CD8-positive, alpha-beta memory T cell (primary cell): ENCODE measurements at places on chromosomes 6 and 20.

DNA sequence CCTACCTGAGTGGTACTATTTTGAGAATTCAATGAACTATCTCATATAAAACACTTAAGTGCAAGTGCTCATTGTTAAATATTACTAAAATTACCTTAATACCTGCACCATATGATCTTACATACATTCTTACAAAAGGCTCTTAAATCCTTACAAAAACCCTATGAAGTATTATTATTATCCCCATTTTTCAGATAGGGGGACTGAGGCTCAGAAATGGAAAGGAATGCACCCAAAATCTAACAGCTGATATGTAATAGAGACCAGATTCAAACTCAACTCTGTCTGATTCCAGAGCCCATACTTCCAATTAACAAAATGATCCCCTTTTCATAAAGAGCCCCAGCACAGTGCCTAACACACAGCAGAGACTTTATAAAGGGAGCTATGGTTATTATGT lies 17.5 kb downstream of the BCL2L1 start:
- H3K36me3 ChIP-seq: peaks cover 26% of the 10 kb centered on the region
- no peaks in the 10 kb centered on the region for H3K27me3 ChIP-seq
- peaks cover 36% of the 10 kb centered on the region for H3K4me1 ChIP-seq

GRCh38 chr6:100269189-100269588 lies 195.5 kb downstream of the SIM1 start:
- H3K4me3 ChIP-seq: no peak overlapping the region
- H3K27me3 ChIP-seq: no peaks in the 10 kb centered on the region
- H3K4me1 ChIP-seq: no peaks in the 10 kb centered on the region
- no peaks in the 10 kb centered on the region for H3K36me3 ChIP-seq
- no peak for DNase-seq
- H3K27ac ChIP-seq: no peak overlapping the region

- H3K4me3 ChIP-seq: no peak overlapping the region
- no peaks in the 10 kb centered on the region for H3K27me3 ChIP-seq
- H3K27ac ChIP-seq: no peak overlapping the region
- DNase-seq: no peak
Measured at GRCh38 chr6:87426789-87427188, 19.0 kb downstream of the CFAP206 start.

- peaks cover 54% of the 10 kb centered on the region for H3K36me3 ChIP-seq
- DNase-seq: no peak
- no peak overlapping the region for H3K4me3 ChIP-seq
- H3K4me1 ChIP-seq: peaks cover 32% of the 10 kb centered on the region
Measured at GRCh38 chr6:36510365-36510764, 36.9 kb downstream of the STK38 start.

GRCh38 chr6:89689732-89690131 lies 51.2 kb upstream of the LYRM2 start:
- H3K36me3 ChIP-seq: peaks cover 41% of the 10 kb centered on the region
- no peak overlapping the region for H3K4me3 ChIP-seq
- no peak overlapping the region for H3K27ac ChIP-seq
- no peak for DNase-seq
- no peaks in the 10 kb centered on the region for H3K4me1 ChIP-seq

GRCh38 chr6:149978610-149979009 lies 14.9 kb downstream of the ULBP1 start:
- no peaks in the 10 kb centered on the region for H3K36me3 ChIP-seq
- DNase-seq: no peak
- H3K27me3 ChIP-seq: peaks cover 22% of the 10 kb centered on the region
- H3K4me3 ChIP-seq: no peak overlapping the region

DNA sequence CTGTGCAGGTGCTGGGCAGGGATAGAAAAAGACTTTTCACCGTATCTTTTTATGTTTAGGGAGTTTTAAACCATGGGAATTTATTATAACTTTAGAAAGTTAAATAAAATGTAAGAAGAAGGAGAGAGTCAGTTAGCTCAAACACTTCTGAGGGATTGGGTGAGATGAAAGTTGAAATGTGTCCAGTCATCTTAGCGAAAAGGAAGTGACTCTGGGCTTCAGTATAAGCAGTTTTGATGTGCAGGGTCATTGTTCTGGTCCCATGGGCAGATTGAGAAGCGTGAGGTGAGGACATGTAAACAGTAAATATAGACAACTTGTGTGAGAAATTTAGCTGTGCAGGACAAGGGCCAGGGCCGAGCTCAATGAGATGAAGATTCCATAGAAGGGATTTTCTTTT lies 66.9 kb downstream of the TOX2 start:
- no peak for DNase-seq
- no peaks in the 10 kb centered on the region for H3K36me3 ChIP-seq

GRCh38 chr6:6556738-6557503 lies 31.6 kb upstream of the LY86 start:
- DNase-seq: no peak
- no peak overlapping the region for H3K4me3 ChIP-seq
- H3K36me3 ChIP-seq: no peaks in the 10 kb centered on the region
- no peaks in the 10 kb centered on the region for H3K27me3 ChIP-seq
- peaks cover 3% of the 10 kb centered on the region for H3K4me1 ChIP-seq
- no peak overlapping the region for H3K27ac ChIP-seq

DNA sequence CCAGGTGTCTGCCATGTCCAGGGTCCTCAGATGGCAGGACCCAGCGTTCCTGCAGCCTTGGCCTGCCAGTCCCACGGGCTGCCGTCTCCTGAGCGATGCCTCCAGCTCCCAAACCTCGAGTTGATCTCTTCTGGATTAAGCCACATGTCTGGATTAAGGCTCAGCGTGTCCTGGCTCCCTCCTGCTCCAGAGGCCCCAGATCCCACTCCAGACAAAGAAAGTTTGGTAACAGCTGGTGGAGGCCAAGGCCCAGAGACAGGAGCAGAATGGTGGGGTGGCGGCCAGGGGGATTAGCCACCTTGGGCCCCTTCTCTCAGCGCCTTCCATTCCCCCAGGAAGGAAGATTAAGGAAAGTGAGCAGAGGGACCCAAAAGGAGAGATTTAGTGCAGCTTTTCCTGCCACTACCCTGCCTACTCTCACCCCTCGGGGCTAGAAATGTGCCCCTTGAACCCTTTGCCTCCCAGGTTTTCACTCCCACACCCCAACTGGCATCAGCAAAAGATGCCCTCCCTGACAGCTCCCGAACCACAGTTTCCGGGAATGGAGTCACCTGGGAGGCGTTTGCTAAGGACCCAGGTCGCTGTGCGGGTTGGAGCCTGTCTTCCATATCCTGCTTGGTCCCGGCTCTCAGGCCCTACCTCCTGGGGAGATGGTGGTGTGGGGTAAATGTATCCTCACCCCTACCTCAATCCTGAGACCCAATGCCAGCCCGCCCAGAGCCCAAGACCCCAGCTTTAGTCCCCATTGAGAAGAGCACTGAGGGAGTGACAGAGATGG lies 6.9 kb downstream of the SPDEF start:
- no peaks in the 10 kb centered on the region for H3K4me1 ChIP-seq
- DNase-seq: no peak
- no peaks in the 10 kb centered on the region for H3K36me3 ChIP-seq
- H3K4me3 ChIP-seq: no peak overlapping the region

DNA sequence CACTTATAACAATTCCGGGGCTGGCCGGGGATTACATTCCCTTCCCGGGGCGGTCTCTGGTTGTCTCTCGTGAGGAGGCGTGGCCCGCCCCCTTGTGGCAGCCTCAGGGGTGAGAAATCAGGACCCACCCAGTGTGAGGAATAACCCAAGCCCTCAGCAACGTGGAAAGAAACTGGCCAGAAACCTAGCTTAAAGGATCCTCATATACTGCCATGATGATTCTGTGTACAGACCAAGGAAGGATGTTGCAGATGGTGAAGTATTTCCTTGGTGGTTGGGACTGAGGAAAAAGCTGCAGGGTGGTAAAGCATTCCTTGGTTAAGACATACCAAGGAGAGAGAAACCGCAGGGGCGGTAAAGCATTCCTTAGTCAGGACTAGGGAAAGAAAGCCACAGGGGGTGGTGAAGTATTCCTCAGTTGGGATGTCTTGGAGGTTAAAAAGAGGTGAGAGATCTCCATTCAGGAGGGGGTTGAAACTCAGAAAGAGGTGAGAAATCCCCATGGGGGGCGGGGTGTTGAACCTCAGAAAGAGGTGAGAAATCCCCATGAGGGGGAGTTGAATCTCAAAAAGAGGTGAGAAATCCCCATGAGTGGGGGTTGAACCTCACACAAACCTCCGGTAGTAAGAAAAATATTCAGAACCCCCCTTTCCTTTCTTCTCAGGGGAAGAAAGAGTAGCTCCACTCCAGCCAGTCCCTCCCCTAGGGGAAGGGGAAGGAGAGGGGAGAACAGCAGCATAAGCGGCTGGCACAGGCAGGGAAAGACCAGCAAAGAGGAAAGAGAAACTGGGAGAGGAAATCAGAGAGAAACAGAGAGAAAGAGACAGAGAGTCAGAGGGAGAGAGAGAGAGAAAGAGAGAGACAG lies 238.1 kb downstream of the RNGTT start:
- no peak overlapping the region for H3K27ac ChIP-seq
- no peaks in the 10 kb centered on the region for H3K27me3 ChIP-seq
- no peaks in the 10 kb centered on the region for H3K4me1 ChIP-seq

DNA sequence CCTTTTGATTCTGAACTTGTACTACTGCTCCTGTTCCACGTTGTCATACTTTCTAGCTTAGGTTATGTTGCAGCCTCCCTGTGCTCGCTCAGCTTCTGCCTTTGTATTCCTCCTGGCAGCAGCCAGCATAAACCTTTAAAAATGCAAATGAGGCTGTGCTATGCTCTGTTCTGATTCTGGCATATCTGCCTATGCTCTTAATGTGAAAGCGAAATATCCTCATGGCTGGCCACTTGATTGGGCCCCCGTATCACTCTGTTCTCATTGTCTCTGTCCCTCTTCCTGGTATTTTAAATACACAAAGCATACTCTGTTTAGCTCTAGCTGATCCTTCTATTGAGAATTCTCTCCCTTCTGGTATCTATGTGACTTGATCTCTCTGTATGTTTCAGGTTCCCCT lies 139.0 kb downstream of the JARID2 start:
- H3K4me3 ChIP-seq: no peak overlapping the region
- no peak for DNase-seq
- no peaks in the 10 kb centered on the region for H3K36me3 ChIP-seq
- no peak overlapping the region for H3K27ac ChIP-seq
- H3K4me1 ChIP-seq: peaks cover 38% of the 10 kb centered on the region

DNA sequence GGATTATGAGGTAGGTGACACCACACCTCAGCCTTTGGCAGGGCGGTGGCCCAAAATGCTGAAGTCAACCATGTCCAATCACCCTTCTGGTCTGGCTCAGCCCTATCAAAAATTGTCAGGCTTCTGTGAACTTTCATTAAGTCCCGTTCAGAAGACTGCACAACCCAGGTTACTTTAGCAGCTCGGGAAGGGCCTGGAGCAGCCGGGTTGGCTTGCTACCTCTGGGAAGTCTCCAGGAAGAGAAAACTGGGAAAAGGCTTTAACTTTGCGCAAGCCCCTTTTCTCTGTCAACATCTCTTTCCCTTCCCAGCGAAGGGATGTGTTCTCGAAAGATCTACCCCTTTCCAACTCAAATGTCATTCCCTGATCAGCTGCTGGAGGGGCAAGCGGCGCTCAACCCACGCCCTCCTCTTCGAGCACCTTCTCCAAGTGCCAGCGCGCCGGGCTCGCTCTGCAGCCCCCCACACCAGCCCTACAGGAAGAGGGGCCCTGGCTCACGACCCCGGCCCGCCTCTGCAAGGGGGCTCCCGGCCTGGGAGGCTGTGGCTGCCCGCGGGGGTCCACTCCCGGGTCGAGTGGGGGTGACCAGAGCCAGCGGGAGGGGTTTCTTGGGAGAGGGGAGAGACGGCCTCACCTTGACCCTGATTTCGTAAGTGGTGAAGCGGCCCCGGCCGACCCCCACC lies 573 bp downstream of the SNX3 start:
- H3K36me3 ChIP-seq: no peaks in the 10 kb centered on the region
- no peaks in the 10 kb centered on the region for H3K27me3 ChIP-seq
- peak overlapping the region; percentile 86 for H3K27ac ChIP-seq
- H3K4me1 ChIP-seq: peaks cover 29% of the 10 kb centered on the region
- peak overlapping the region; percentile 89 for H3K4me3 ChIP-seq

GRCh38 chr6:31386099-31386498 lies 17.3 kb upstream of the MICA start:
- no peaks in the 10 kb centered on the region for H3K27me3 ChIP-seq
- no peaks in the 10 kb centered on the region for H3K36me3 ChIP-seq
- no peak overlapping the region for H3K27ac ChIP-seq
- no peak for DNase-seq

DNA sequence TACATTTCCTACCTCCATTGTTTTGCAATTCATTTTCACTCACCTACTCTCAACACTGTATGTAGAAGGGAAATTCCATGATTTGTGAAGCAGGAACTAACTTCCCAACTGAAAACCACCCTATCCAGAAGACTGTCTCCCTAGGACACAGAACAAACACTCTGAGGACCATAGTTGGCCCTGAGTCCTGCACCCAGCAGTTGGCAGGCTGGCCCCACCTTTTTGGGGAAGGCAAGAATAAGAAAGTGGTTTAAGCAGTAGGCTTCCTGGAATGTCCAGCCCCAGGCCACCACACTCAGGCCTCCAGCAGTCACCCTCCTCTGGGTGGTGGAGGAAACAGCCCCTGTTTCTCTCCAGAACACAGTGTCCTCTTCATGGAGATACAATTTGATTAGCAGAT lies 258.8 kb downstream of the ARHGAP18 start:
- peaks cover under 1% of the 10 kb centered on the region for H3K4me1 ChIP-seq
- no peaks in the 10 kb centered on the region for H3K27me3 ChIP-seq
- DNase-seq: no peak
- no peak overlapping the region for H3K4me3 ChIP-seq
- H3K27ac ChIP-seq: no peak overlapping the region

GRCh38 chr6:107806691-107807090 lies 17.4 kb downstream of the SCML4 start:
- no peaks in the 10 kb centered on the region for H3K27me3 ChIP-seq
- no peaks in the 10 kb centered on the region for H3K36me3 ChIP-seq

- no peaks in the 10 kb centered on the region for H3K4me1 ChIP-seq
- no peak overlapping the region for H3K4me3 ChIP-seq
- no peak for DNase-seq
- H3K27ac ChIP-seq: no peak overlapping the region
Measured at GRCh38 chr20:37816726-37817125, 86.2 kb upstream of the VSTM2L start.

- H3K4me1 ChIP-seq: peaks cover 25% of the 10 kb centered on the region
- no peaks in the 10 kb centered on the region for H3K27me3 ChIP-seq
- no peaks in the 10 kb centered on the region for H3K36me3 ChIP-seq
- no peak overlapping the region for H3K4me3 ChIP-seq
- H3K27ac ChIP-seq: no peak overlapping the region
- DNase-seq: no peak
Measured at GRCh38 chr20:64082126-64082731, 2.0 kb downstream of the LKAAEAR1 start.

- DNase-seq: no peak
- no peaks in the 10 kb centered on the region for H3K27me3 ChIP-seq
- H3K27ac ChIP-seq: no peak overlapping the region
- no peaks in the 10 kb centered on the region for H3K4me1 ChIP-seq
- no peak overlapping the region for H3K4me3 ChIP-seq
- no peaks in the 10 kb centered on the region for H3K36me3 ChIP-seq
Measured at GRCh38 chr6:168161371-168161750, 82.3 kb upstream of the FRMD1 start.

GRCh38 chr6:55778705-55779104 lies 96.7 kb downstream of the BMP5 start:
- H3K4me3 ChIP-seq: no peak overlapping the region
- H3K36me3 ChIP-seq: no peaks in the 10 kb centered on the region
- H3K27me3 ChIP-seq: no peaks in the 10 kb centered on the region
- no peak for DNase-seq
- no peaks in the 10 kb centered on the region for H3K4me1 ChIP-seq
